ENCODE measurements at places on chromosomes 1 and 21.

DNA sequence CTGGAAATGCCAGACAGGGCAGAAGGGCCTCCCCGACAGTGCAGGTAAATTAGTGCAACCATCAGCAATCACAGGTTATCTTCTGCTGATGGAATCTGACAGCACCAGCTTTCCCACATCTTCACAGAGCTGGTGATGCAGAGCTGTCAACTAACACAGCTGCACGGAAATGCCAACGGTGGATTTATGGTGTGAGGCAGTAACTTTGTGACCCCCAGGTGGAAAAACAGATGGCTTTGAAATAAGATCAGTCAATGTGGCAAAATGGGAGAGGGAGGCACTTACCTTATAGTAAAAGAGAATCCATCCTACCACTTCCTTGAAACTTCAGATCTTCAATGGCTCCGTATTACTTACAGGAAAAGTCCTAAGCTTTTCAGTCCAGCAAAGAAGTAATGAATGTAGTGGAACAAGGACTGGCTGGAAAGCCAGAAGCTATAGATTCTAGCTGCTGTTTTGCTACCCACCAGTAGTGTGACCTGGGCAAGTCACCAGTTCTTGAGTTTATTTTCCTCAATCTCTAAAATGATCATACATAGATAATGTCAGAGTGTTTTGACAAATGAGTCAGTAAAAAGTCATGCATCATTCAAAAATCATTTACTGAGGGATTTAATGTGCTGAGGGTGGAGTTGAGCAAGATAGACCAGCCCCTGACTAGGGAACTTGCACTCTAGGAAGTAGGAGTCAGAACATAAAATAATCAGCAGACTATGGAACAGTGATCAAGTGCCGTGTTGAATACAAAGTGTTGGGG, 245.7 kb upstream of the JUN start:
- DNase-seq, result no peak
- H3K36me3 ChIP-seq, result no peaks in the 10 kb centered on the region

DNA sequence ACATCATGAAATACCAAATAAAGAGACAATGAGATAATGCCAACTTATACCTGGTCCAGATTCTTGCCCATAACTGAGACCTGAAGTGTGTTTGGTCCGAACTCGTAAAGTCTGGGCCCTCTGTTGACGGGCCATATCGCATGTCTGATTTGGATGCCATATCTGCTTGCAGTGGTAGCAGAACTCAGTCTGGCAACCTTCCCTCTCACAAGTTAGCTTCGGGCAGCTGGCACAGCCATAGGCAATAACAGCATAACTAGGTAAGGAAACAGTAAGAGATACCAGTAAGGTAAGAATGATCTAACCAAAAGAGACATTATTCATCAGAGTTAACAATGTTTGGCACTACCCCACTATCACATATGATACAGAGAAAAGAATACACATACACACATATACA, 15.1 kb downstream of the RNF19B start:
- H3K27ac ChIP-seq, result peak overlapping the region; percentile 71
- H3K4me3 ChIP-seq, result no peak overlapping the region
- DNase-seq, result no peak
- no peaks in the 10 kb centered on the region for H3K27me3 ChIP-seq

DNA sequence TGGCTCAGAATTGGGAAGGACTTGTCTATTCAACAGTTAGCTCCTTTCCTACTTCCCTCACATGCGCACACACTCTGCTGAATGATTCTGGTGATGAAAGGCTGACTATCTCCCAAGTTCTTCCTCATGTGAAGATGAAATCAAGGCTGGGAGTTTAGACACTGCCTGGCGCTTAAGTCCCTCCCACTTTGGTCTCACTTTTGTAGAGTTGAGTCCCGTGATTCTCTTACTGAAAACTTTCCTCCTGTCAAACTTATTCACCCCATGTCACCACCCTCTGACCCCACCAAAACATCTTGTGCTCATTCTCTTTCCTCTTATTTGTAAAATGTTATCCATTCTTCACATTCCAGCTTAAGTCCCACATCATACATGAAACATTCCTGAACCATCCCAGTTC, 8.4 kb upstream of the MRPS6 start:
- no peaks in the 10 kb centered on the region for H3K27me3 ChIP-seq
- H3K27ac ChIP-seq, result no peak overlapping the region
- H3K4me1 ChIP-seq, result no peaks in the 10 kb centered on the region
- no peaks in the 10 kb centered on the region for H3K36me3 ChIP-seq

DNA sequence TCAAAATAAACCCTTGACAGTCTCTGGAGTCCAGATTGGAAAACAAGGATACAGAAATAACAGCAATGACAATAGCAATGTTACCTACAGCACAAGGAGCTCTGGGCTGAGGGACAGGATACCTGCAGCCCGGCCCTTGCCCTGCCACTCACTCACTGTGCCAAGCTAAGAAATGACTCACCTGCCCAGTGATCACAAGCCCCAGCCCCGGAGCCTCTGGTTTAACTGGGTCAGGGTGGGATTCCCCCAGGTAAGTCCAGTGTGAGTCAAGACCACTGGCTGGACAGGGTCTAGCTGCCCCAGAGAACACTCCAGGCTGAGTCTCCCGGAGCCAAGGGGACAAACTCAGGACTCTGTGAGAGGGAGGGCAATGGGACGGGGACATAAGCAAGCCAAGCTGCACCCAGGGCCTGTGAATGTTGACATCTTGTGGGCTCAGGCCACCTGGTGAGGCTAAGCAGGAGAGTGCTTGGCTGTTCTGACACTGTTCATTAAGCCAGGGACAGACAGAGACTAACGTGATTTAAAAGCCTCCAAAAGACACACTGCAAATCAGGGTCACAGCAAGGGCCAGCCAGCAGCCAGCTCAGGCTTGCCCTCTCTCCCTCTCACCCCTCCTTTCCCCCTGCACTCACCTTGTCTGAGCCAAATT, 64.1 kb downstream of the MIS18A start:
- no peaks in the 10 kb centered on the region for H3K4me1 ChIP-seq
- no peaks in the 10 kb centered on the region for H3K27me3 ChIP-seq
- DNase-seq, result no peak
- H3K36me3 ChIP-seq, result no peaks in the 10 kb centered on the region
- no peak overlapping the region for H3K27ac ChIP-seq
- H3K4me3 ChIP-seq, result no peak overlapping the region

DNA sequence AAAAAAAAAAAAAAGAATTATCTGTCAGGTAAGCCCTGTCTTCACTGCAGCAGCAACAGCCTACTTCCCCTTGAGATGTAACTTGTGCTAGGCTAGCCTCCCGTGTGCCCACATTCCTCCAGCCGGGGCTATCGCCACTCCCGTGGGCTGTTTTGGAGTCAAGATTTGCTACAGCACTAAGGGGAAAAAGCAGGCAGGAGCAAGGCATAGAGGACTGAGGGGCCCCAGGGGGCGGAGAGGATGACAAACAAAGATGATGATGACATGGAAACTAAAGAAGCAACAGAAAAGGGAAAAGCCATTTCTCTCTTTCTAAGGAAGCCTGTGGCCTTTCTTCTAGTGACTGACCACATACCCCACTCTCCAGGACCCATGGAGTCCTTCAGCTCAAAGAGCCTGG, 1.9 kb downstream of the TNFAIP8L2 start:
- H3K4me3 ChIP-seq, result peak overlapping the region; percentile 52
- H3K36me3 ChIP-seq, result peaks cover 44% of the 10 kb centered on the region

GRCh38 chr1:206047271-206047670, 5.7 kb upstream of the RHEX start:
- H3K27me3 ChIP-seq, result no peaks in the 10 kb centered on the region
- no peak overlapping the region for H3K27ac ChIP-seq
- no peaks in the 10 kb centered on the region for H3K36me3 ChIP-seq
- no peak overlapping the region for H3K4me3 ChIP-seq
- no peaks in the 10 kb centered on the region for H3K4me1 ChIP-seq
- no peak for DNase-seq

DNA sequence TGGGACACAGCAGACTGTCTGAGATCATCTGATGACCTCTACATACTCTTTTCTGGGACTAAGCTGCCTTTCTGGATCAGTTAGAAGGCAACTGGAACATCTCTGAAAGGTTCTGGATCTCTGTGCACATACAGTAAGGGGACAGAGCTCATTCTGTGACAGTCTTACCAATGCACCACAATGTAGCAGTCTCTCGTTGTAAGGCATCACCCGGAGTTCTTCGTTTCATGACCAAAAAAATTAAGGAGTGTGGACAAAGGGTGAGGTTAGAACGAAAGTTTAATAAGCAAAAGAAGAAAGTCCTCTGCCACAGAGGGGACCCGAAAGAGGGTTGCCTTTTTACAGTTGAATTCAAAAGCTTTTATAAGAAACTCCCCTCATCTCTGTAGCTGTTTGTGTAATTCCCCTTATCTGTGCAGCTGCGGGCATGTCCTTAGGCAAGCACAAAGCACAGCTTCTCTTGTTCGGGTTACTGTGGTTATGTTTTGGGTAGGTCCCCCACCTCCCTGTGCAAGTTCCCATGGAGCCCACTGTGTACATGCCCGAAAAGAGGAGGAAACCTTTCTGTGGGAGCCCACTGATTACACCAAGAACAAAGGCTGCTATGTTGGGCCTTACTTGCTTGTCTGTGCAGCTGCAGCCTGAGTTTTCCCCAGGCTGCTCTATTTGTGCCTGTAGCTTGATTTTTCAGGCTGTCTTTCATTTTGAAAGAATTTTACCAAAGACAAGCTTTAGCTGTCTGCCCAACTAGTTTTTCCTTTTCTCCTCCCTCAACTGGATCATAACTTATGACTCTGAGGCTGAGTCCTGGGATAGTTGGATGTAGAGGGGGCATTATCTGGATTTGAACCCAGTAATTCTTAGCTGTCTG, 53.1 kb upstream of the CACNA1E start:
- H3K36me3 ChIP-seq, result no peaks in the 10 kb centered on the region
- no peak overlapping the region for H3K27ac ChIP-seq
- H3K27me3 ChIP-seq, result no peaks in the 10 kb centered on the region
- no peaks in the 10 kb centered on the region for H3K4me1 ChIP-seq
- no peak for DNase-seq

- no peak overlapping the region for H3K4me3 ChIP-seq
- DNase-seq, result no peak
- peaks cover 72% of the 10 kb centered on the region for H3K36me3 ChIP-seq
- no peak overlapping the region for H3K27ac ChIP-seq
- H3K27me3 ChIP-seq, result no peaks in the 10 kb centered on the region
- H3K4me1 ChIP-seq, result no peaks in the 10 kb centered on the region
These were observed 15.5 kb downstream of the TEX38 start for GRCh38 chr1:46687093-46687659.

- H3K4me3 ChIP-seq, result no peak overlapping the region
- H3K4me1 ChIP-seq, result peaks cover 14% of the 10 kb centered on the region
- DNase-seq, result no peak
- no peaks in the 10 kb centered on the region for H3K36me3 ChIP-seq
- peak overlapping the region; percentile 30 for H3K27ac ChIP-seq
These were observed 78.9 kb downstream of the TGFBR3 start for GRCh38 chr1:91806769-91807700.

GRCh38 chr1:93346421-93346993, 800 bp downstream of the DR1 start:
- no peaks in the 10 kb centered on the region for H3K36me3 ChIP-seq
- H3K4me1 ChIP-seq, result peaks cover 9% of the 10 kb centered on the region
- H3K27me3 ChIP-seq, result no peaks in the 10 kb centered on the region
- peak overlapping the region; percentile 98 for H3K27ac ChIP-seq
